NCI-H1105 (cell line): ENCODE measurements at places on chromosomes 5 and 9.

DNA sequence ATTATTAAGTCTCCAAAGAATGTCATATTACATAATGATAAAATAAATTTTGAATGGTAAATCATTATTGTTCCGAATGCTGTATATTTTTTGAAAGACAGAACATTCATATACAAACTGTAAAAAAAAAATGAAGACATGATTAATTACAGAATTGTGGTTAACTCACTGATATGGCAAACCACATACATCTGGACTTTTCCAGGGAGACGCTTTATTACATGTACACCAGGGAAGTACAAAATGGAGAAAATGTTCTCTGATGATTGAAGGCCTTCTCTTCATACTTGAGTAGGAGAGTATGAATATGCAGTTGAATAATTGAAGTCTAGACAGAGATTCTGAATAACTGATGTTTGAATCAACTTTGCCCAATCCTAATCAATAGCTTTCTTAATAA is 1886.9 kb downstream of the EFNA5 start:
- DNase-seq: no peak

GRCh38 chr5:168072665-168073064 is 218.8 kb upstream of the WWC1 start:
- no peak for DNase-seq

- DNase-seq: no peak
These were observed 47.3 kb downstream of the S1PR3 start for GRCh38 chr9:89038382-89039103.

- no peak for DNase-seq
These were observed 42.9 kb downstream of the ZNF474 start for GRCh38 chr5:122172207-122172606.
